ENCODE measurements at places on chromosomes 7 and 10.
A peak's percentile ranks its signal among the peaks of the same experiment; 100 is the strongest.

DNA sequence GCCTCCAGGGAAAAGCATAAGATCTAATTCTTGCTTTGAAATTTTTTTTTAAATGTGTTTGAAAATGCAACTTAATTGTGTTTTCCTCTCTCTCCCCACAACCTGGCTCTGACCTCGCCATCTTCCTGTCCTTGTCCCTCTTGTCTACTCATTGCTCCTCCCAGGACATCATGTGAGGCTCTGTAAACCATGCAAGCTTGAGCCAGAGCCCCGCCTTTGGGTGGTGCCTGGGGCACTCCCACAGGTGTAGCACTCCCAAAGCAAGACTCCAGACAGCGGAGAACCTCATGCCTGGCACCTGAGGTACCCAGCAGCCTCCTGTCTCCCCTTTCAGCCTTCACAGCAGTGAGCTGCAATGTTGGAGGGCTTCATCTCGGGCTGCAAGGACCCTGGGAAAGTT is 9.8 kb upstream of the CDHR1 start:
- H3K36me3 ChIP-seq: no peaks in the 10 kb centered on the region
- no peak for DNase-seq
- no peak overlapping the region for H3K4me3 ChIP-seq
- no peak overlapping the region for H3K27ac ChIP-seq

DNA sequence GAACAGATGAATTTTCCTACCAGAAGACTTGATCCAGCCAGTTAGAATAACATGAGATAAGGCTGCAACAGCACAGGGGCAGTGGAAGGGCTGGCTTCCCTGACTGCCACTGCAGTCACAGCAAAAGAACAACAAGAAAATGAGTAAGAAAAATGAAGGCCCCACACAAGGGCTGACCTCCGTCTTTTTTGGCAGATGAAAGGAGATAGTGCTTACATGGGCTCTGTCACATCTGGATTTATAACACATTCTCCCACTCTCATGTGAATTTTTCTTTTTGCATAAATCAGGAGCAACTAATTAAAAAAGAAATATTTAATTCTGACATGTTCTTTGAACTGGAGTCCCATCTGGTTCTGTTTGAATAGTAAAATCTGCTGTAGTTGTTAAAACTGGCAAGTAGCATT is 99.6 kb downstream of the NRP1 start:
- no peak overlapping the region for H3K4me3 ChIP-seq
- H3K4me1 ChIP-seq: no peaks in the 10 kb centered on the region
- H3K36me3 ChIP-seq: no peaks in the 10 kb centered on the region
- no peaks in the 10 kb centered on the region for H3K27me3 ChIP-seq

GRCh38 chr7:34128762-34129161 is 223.4 kb downstream of the BMPER start:
- no peaks in the 10 kb centered on the region for H3K27me3 ChIP-seq
- no peak for DNase-seq
- H3K36me3 ChIP-seq: no peaks in the 10 kb centered on the region
- H3K4me3 ChIP-seq: no peak overlapping the region
- H3K4me1 ChIP-seq: no peaks in the 10 kb centered on the region
- no peak overlapping the region for H3K27ac ChIP-seq

DNA sequence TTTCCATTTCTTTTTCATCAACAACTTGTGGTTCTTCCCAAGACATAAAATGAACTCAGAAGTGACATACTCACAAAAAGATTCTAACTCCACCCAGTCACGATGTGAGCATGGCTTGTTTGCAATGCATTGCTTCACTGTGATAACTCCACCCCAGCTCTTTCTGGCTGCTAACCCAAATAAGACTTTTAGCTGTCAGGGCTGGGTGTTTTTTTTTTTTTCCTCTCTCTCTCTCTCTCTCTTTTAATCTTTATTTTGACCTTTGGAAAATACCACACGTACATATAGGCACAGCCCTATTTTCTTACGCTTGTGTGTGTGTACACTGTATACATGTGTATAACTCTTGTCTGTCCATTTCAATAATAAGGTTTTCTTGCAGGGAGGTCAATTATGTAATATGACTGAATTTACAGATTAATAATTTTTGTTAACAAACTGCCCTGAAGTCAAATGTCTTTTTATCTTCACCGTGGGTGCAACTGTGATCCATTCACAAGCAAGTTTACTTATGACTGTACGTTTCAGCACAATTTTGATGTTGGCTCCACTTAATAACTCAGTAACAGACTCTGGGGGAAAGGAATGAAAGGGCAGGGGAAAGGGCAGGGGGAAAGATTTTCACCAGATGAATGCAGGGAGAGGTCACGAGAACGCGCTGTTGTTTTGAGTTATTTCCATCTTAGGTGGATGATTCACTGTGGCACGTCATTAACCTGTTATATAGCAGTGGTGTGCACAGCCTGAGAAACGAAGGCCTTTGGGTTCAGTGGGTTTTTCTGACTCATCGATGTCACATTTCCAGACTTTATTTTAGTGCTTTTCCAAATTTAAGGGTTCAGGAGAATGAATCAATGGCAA is 49.1 kb downstream of the APBB1IP start:
- no peaks in the 10 kb centered on the region for H3K27me3 ChIP-seq
- H3K27ac ChIP-seq: peak overlapping the region; percentile 25
- no peak for DNase-seq
- no peak overlapping the region for H3K4me3 ChIP-seq
- H3K4me1 ChIP-seq: peaks cover 18% of the 10 kb centered on the region

DNA sequence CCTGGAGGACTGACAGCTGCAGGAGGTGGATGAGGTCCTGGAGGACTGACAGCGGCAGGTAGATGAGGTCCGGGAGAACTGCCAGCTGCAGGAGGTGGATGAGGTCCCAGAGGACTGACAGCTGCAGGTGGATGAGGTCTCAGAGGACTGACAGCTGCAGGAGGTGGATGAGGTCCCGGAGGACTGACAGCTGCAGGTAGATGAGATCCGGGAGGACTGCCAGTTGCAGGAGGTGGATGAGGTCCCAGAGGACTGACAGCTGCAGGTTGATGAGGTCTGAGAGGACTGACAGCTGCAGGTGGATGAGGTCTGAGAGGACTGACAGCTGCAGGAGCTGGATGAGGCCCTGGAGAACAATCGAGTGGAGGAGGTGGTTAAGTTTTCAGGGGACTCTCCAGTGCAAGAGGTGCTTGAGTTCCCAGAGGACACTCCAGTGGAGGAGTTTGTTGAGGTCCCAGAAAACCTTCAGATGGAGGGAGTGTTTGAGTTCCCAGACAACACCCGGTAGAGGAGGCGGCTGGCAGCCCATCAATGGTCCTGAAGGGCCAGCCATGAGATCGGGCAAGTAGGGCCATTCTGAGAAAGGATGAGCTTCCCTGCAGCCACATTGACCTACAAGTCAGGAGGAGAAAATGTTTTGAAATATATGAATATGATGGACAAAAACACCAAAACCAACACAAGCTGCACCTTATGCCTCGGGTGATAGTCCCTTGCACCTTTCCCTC is 4.7 kb upstream of the EIF5AL1 start:
- H3K4me1 ChIP-seq: no peaks in the 10 kb centered on the region
- no peak for DNase-seq
- H3K27me3 ChIP-seq: peaks cover 13% of the 10 kb centered on the region
- no peaks in the 10 kb centered on the region for H3K36me3 ChIP-seq
- no peak overlapping the region for H3K27ac ChIP-seq
- H3K4me3 ChIP-seq: no peak overlapping the region

- no peak within 1 kb of the TSS for H3K27ac ChIP-seq
- DNase-seq: peak; percentile 5
- H3K36me3 ChIP-seq: no peaks in the 10 kb centered on the region
- H3K4me3 ChIP-seq: no peak within 1 kb of the TSS
Measured at GRCh38 chr10:90920986-90921666, at the start of gene ANKRD1. Gene ANKRD1 (minus strand): TSS chr10:90921087. CDS start chr10:90921027, 60 bp downstream.
